Spleen (tissue), 13 donors: ENCODE measurements at places on chromosomes 4 and X. TPM values are rescaled to one million over a fixed set of nuclear protein-coding genes. Genes with fewer than 3 reads are reported as not detected.
A peak's percentile ranks its signal among the peaks of the same experiment; 100 is the strongest.

- H3K4me3 ChIP-seq: no peak overlapping the region
- no peak overlapping the region for H3K27ac ChIP-seq
- H3K36me3 ChIP-seq: no peaks in the 10 kb centered on the region
- no peak for DNase-seq
- no peaks in the 10 kb centered on the region for H3K27me3 ChIP-seq
These were observed 34.9 kb downstream of the GPR143 start for GRCh38 chrX:9730752-9731151.

- no peaks in the 10 kb centered on the region for H3K36me3 ChIP-seq
- no peak for DNase-seq
- H3K4me1 ChIP-seq: no peaks in the 10 kb centered on the region
- H3K27me3 ChIP-seq: no peaks in the 10 kb centered on the region
- H3K27ac ChIP-seq: no peak overlapping the region
These were observed 660.6 kb upstream of the TENM3 start for GRCh38 chr4:181582595-181582994.

- H3K4me1 ChIP-seq: no peaks in the 10 kb centered on the region
- no peak for DNase-seq
- H3K36me3 ChIP-seq: no peaks in the 10 kb centered on the region
These were observed 98.2 kb downstream of the GRIA3 start for GRCh38 chrX:123282241-123282640.

- no peak overlapping the region for H3K27ac ChIP-seq
- no peak for DNase-seq
- no peaks in the 10 kb centered on the region for H3K4me1 ChIP-seq
- H3K27me3 ChIP-seq: no peaks in the 10 kb centered on the region
- no peak overlapping the region for H3K4me3 ChIP-seq
These were observed 60.9 kb upstream of the PACRGL start for GRCh38 chr4:20639346-20639745.

DNA sequence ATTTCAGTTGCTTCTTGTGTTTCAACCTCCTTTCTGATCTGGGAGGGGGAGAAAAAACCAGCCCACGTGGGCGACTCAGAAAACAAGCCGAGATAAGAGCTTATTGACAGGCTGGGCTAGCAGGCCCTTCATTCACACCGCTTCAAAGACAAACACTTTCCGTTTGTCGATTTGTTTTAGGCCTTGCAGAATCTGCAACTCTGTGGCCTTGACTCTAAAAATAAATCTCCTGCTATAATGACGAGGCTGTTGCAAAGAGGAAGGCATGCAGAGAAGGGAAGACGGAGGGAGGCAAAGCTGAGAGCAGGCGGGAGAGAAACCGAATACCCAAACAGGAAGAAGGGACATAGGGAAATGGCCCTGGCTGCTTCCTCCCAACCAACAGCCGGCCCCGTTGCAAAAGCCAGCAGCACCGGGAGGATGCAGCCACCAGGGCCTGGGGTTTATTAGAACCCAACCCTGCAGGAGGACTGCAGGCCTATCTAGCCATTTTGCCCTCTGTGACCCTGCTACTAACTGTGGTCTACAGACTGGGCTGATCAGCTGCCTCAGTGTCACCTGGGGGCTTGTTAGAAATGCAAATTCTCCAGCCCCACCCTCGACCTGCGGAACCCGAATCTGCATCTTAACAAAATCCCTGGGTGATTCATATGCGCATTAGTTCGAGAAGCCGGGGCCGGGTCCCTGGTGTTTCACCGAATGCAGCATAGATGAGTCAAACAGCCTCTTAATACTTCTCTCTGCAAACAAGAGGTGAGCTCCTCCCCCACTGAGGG is 325.5 kb downstream of the BCOR start:
- H3K27me3 ChIP-seq: no peaks in the 10 kb centered on the region
- no peaks in the 10 kb centered on the region for H3K36me3 ChIP-seq
- H3K27ac ChIP-seq: peak overlapping the region; percentile 72

- no peaks in the 10 kb centered on the region for H3K27me3 ChIP-seq
- no peak overlapping the region for H3K27ac ChIP-seq
- H3K4me3 ChIP-seq: no peak overlapping the region
- DNase-seq: no peak
These were observed 36.8 kb upstream of the NAP1L5 start for GRCh38 chr4:88734403-88734949.

DNA sequence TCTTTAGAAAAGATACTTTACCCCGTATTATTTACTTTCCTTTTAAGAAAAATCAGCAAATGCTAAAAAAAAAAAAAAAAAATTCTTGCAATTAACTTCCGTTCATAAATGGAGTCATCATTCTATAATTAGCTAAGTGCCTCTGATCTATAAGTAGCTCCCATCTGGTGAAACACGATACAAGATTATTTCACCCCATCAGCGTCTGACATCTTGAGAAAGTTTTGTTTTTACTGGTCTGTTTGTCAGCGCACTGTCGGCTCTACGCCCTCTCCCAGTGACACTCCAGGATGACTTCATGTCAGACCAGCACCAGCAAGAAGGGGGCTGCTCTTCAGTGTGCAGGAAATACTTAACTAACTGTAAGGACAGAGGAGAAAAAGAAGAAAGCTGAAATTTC is 108.3 kb downstream of the AFAP1 start:
- no peaks in the 10 kb centered on the region for H3K36me3 ChIP-seq
- H3K4me1 ChIP-seq: peaks cover 2% of the 10 kb centered on the region
- H3K4me3 ChIP-seq: no peak overlapping the region

DNA sequence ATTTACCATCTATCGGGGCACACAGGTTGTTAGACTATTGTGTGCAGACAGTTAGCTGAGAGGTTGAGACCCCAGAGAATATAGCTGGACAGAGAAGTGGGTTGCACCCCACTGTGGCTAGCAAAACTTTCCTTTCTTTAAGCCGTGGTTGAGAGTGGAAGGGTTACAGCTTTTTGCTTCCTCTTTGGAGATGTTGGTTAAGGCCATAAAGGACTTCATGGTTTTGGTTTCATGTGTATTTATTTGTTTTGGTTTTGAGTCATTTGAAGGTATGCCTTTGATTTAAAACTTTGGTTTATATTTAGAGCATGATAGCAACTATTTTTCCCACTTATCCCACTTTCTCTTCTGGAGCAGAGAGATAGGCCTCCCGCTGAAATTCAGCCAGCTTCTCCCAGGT is 274.3 kb upstream of the IL1RAPL1 start:
- H3K27me3 ChIP-seq: no peaks in the 10 kb centered on the region
- DNase-seq: no peak
- no peak overlapping the region for H3K4me3 ChIP-seq
- H3K36me3 ChIP-seq: no peaks in the 10 kb centered on the region
- H3K4me1 ChIP-seq: no peaks in the 10 kb centered on the region

GRCh38 chr4:82044141-82044993 is 329.4 kb downstream of the HNRNPD start:
- H3K27ac ChIP-seq: no peak overlapping the region
- H3K4me3 ChIP-seq: peak overlapping the region; percentile 29
- DNase-seq: peak; percentile 76
- no peaks in the 10 kb centered on the region for H3K36me3 ChIP-seq

GRCh38 chr4:151202851-151203455 is 74.0 kb upstream of the PRSS48 start:
- H3K27me3 ChIP-seq: no peaks in the 10 kb centered on the region
- no peaks in the 10 kb centered on the region for H3K36me3 ChIP-seq
- no peak for DNase-seq
- peaks cover 14% of the 10 kb centered on the region for H3K4me1 ChIP-seq

DNA sequence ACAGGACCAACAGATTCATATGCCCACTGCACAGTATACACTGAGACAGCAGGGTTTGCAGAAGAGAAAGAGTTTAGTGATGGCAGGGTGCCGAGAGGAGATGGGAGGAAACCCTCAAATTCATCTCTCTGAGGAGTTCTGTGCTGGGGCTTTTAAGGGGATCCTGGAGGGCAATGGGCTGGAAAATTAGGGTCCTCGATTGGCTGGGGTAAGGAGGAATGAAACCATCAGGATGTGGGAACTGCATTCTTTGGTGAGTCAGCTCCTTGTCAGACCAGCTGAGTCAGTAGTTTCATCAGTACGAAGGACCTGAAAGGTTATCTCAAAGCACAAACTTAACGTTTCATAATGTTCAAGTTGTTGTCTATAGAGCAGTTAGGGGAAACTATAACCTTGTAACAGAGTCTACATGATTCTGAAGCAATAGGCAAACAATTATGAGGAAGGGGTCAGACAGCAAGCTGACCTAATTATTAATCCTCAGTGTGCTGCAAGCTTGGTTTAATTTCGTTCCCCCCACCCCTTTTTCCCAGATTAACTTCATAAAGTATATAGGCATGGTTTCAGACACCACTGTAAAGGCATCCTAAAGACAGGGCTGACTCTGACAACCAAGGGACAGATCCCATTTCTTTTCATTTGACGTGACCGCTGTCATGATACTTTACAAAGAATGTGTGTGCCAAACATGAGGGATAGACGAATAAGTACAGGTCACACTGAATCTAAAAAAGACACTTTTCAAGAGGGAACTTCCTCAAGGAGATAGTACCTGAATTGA is 1.5 kb upstream of the MSMO1 start:
- H3K27ac ChIP-seq: peak overlapping the region; percentile 91
- peaks cover 26% of the 10 kb centered on the region for H3K4me1 ChIP-seq
- no peaks in the 10 kb centered on the region for H3K27me3 ChIP-seq

- DNase-seq: no peak
- H3K4me3 ChIP-seq: no peak overlapping the region
- H3K4me1 ChIP-seq: no peaks in the 10 kb centered on the region
- no peaks in the 10 kb centered on the region for H3K27me3 ChIP-seq
These were observed 74.9 kb downstream of the PRRG1 start for GRCh38 chrX:37424000-37424429.

- no peak overlapping the region for H3K4me3 ChIP-seq
- no peaks in the 10 kb centered on the region for H3K36me3 ChIP-seq
- H3K4me1 ChIP-seq: peaks cover 15% of the 10 kb centered on the region
These were observed 43.5 kb downstream of the CLCN3 start for GRCh38 chr4:169663831-169664230.

DNA sequence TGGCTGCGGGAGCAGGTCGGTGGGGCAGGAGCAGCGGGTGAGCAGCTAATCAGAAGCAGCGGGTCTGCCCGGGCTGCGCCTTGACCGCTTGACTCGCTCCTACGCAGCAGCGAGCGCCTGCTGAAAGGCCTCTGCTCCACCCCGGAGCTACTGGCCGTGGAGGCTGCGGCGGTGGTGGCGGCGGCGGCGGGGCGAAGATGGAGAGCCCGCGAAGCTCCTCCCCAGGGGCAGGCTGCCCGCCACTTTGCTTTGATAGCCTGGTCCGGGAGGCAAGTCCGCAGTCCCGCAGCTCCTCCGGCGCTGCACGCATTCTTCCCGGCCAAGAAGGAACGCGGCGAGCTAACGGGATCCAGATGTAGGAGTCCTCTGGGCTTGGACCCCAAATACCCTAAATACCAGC is 36.7 kb downstream of the PJA1 start:
- H3K4me1 ChIP-seq: no peaks in the 10 kb centered on the region
- no peak overlapping the region for H3K4me3 ChIP-seq
- H3K36me3 ChIP-seq: no peaks in the 10 kb centered on the region

DNA sequence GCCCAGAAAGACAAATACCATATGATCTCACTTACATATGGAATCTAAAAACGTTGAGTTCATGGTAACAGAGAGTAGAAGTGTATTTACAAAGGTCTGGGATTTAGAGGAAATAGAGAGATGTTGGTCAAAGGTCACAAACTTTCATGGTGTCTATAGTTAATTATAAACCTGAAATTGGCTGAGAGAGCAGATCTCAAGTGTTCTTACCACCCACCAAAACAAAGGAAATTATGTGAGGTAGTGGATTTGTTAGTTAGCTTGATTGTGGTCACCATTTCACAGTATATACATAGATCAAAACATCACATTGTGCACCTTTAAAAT is 186.8 kb downstream of the NWD2 start:
- no peak for DNase-seq
- H3K36me3 ChIP-seq: no peaks in the 10 kb centered on the region
- no peaks in the 10 kb centered on the region for H3K27me3 ChIP-seq
- H3K4me1 ChIP-seq: no peaks in the 10 kb centered on the region

DNA sequence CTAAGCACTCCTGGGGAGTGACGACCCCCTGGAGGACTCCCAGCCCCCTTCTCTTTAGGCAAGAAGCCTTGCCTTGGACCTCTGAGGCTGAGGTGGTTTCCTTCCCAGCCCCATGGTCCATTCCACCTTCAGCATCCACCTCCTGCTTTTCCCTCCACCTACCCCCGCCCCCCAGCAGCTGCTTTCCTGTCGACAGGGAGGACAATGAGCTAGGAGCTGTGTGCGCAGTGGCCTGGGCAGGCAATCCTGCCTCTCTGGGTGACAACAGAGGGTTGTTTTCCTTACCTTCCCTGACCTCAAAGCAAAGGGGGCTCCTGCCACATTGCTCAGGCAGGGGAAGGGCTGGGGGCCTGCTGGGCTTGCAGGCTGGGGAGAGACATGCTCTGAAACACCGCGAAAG is 123.5 kb downstream of the BCOR start:
- no peak for DNase-seq
- no peak overlapping the region for H3K27ac ChIP-seq
- no peak overlapping the region for H3K4me3 ChIP-seq
- H3K27me3 ChIP-seq: no peaks in the 10 kb centered on the region
- H3K4me1 ChIP-seq: no peaks in the 10 kb centered on the region

DNA sequence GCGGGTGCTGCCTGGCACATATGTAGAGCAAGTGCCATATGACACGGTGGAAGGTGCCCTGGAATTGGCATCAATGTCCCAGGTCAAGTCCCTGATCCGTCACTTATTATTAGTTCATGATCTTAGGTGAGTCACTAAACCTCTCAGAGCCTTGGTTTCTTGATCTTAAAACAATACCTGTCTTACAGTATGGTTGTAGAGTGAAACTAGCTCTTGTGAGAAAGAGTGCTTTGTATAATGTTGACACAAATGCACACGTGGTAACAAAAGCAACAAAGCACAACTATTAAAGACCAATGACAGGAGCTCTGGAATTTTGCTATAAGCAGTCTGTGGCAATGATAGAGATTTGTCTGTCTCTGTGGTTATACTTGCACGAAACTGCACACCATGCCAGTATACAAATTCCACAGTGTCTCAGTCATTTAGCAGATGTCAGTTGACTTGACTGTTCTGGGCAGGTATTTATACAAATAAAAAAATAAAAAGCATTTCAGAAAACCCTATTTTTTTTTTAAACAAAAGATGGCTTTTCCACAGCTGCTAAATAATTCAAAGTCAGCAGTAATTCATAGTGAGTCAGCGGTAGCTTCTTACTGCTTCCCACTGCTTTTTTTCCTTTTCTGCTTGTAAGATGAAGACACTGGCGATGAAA is 19.7 kb upstream of the ACSL1 start:
- H3K27ac ChIP-seq: no peak overlapping the region
- no peak for DNase-seq
- peaks cover 14% of the 10 kb centered on the region for H3K27me3 ChIP-seq
- H3K4me3 ChIP-seq: no peak overlapping the region
- H3K36me3 ChIP-seq: no peaks in the 10 kb centered on the region

DDIT4L gene
- 1.6 TPM for total RNA-seq

RAB39B gene
- total RNA-seq: 3.6 TPM

SOD3 gene
- 8.6 TPM for total RNA-seq

KLHL13 gene
- total RNA-seq: 1.6 TPM

PALLD gene
- 228 TPM for total RNA-seq

BRCC3 gene
- total RNA-seq: 11.1 TPM

TMPRSS11D gene
- not detected for total RNA-seq

ITGB1BP2 gene
- total RNA-seq: 1.5 TPM
